ENCODE measurements at places on chromosomes 3 and 15.

- no peak for DNase-seq
Observed at GRCh38 chr3:172716476-172716875, 5.6 kb upstream of the NCEH1 start.

DNA sequence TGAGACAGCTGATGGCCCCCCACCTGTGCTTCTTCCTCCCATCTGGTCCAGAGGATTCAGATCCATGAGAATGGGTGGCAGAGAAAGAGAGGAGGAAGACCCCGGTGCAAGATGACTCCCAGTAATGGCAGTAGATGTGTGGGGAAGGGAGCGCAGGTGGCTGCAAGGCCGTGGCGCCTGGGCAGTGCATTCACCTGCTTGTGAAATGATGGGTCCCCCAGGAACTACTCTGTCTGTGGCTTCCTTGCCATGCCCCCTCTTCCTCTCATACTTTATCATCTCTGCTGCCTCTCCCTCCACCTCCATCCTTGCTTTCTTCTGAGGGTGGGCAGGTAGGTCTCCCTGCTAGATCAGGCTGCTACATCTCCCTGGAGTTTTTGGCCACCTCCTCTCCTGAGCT, 23.3 kb downstream of the ZNF710 start:
- no peak for DNase-seq

- DNase-seq, result no peak
Observed at GRCh38 chr3:178140531-178141304, 395.5 kb upstream of the KCNMB2 start.

DNA sequence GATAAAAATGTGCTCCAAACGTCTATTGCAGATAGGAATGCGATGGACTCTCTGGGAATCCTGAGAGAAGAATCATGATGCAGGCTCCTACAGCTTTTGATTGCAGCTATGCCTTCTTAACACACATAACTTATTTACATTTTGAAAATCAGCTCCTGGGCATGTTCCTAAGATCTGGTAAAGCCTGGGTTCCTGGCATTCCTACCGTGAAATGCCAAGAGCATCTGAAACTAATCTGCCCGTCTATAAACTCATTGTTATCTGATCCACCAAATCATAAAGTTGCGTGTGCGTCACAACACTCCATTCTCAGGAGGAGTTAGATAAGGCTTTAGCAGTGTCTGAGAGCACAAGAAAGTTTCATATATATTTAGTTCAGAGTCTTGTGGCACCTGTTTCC, 79.0 kb upstream of the VGLL3 start:
- DNase-seq, result no peak

- no peak for DNase-seq
Observed at GRCh38 chr3:40731445-40731844, 206.7 kb downstream of the ZNF621 start.

GRCh38 chr3:69763458-69763857, 24.2 kb downstream of the MITF start:
- DNase-seq, result no peak

- DNase-seq, result no peak
Observed at GRCh38 chr3:129586746-129587430, 19.6 kb downstream of the PLXND1 start.

GRCh38 chr15:31077941-31078340, 23.6 kb downstream of the TRPM1 start:
- no peak for DNase-seq

DNA sequence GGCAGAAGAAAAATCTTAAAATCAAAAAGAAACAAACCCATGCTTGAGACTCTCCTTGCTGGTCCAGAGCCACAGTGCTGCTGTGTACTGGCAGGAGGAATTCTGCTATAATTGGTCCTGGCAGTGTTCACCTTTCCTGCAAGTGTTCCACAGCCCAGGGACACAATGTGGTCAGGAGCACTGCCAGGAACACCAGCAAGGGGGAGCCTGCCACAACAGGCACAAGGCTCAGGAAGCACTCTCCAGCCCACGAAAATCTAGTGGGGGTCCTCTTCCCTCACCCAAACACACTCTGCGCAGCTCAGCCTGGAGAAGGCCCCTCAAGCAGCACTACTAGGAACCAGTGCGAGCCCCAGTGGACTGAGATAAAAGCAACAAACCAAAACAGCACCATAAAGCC, 92.9 kb downstream of the UBE3A start:
- DNase-seq, result no peak

GRCh38 chr3:63689285-63689684, 36.8 kb downstream of the SNTN start:
- DNase-seq, result no peak

- no peak for DNase-seq
Observed at GRCh38 chr3:121063628-121064027, 155.6 kb downstream of the STXBP5L start.

- DNase-seq, result no peak
Observed at GRCh38 chr3:102124704-102125103, 275.4 kb downstream of the NFKBIZ start.

GRCh38 chr15:65334586-65335231, 30.2 kb downstream of the RNU5B-1 start:
- no peak for DNase-seq

GRCh38 chr3:22414239-22414638, 663.2 kb upstream of the ZNF385D start:
- no peak for DNase-seq

- DNase-seq, result no peak
Observed at GRCh38 chr15:59894835-59895234, 109.3 kb upstream of the FOXB1 start.

DNA sequence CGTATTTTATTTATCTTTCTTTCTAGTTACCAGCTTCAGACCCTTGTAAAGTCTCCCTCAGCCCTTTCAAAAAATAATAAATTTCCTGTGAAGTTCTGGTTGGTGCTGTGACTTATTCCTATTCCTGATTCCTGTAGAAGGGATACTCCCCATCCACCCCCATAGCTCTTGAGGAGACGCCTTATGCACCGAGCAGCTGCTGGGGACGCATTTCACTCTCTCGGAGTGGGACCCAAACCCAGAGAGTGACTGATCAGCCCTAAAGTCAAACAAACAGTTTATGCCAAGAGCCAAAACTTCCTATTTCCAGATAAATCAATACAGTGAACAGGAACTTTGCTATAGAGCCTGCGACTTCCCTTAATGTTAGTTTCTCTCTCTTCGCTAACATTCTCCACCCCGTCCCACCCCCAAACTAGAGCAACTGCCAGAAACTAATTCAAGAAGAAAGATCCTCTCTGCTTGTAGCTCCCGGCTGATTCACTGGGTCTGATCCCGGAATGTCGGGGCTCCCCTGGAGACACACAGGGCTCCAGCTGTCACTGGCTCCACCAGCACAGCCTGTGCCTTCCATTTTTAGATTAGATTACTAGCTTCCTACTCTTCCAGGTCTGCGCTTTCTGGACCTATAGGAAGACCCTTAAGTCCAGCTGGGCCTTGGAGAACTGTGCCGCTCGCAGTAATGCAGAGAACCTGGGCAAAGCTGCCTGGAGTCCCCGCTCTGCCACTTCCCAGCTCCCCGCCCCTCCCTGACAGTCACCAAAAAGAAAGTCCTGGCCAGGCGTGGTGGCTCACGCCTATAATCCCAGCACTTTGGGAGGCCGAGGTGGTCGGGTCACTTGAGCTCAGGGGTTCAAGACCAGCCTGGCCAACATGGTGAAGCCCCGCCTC, 45.2 kb downstream of the KLHL25 start:
- DNase-seq, result no peak

DNA sequence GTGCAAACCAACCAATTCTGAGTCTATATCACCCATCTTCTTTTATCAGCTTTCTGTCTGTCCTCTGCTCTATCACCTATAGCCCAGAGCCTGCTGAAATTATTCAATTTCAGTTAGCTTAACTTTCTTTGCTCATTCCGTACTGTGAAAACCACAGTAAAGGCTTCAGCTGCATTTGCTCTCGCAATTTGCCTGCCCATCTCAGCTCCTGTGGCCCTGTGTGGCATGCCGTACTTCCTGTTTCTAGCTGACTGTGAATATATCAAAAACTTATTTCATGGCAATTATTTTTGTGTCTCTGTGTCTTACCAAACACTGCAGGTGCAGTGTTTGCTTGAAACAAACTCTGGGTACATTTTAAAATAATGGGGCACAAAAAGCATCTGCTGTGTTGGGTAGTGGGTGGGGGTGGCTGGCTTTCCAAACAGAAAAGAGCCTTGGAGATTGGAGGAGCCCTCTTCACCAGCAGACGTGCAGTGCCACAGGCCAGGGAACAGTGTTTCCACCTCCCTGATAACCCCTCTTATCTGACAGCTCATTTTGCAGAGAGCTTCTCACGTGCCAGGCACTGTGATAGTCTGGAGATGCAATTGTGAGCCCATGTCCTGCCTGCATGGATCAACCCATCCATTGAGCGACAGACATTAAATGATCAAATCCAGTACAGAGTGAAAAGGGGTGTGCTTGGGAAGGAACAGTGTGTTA, 45.2 kb downstream of the GASK1A start:
- DNase-seq, result no peak

DNA sequence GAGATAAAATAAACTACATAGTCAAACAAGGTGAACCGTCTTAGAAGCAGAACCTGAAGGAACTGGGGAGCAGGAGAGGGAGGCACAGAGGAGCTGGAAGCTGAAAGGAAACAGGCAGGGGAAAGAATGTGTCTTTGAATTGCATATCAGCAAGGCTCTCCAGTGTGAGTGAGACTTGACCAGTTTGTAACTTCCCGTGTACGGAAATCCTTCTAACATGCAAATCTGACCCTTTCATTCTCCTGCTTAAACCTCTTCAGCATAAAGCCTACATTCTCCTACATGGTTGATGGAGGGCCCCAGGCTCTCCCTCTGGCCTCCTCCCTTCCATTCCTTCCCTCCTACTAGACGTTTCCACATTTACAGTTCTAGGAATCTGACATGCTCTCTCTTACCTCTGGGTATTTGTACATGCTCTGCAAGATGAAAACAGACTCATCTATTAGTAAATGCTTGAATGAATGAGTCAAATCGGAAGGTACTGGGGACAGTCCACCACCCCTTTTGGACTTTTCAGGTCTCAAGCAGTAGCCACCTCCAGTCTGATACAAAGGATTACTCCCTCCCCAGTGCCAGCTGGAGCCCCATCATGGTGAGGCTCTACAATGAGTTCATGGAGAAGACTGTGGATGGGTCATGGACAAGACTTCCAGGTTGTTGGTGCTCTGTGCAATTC, 6.1 kb upstream of the SLC25A38 start:
- no peak for DNase-seq

- peak; percentile 75 for DNase-seq
Observed at GRCh38 chr3:46065294-46065705, 38.0 kb upstream of the XCR1 start.

DNA sequence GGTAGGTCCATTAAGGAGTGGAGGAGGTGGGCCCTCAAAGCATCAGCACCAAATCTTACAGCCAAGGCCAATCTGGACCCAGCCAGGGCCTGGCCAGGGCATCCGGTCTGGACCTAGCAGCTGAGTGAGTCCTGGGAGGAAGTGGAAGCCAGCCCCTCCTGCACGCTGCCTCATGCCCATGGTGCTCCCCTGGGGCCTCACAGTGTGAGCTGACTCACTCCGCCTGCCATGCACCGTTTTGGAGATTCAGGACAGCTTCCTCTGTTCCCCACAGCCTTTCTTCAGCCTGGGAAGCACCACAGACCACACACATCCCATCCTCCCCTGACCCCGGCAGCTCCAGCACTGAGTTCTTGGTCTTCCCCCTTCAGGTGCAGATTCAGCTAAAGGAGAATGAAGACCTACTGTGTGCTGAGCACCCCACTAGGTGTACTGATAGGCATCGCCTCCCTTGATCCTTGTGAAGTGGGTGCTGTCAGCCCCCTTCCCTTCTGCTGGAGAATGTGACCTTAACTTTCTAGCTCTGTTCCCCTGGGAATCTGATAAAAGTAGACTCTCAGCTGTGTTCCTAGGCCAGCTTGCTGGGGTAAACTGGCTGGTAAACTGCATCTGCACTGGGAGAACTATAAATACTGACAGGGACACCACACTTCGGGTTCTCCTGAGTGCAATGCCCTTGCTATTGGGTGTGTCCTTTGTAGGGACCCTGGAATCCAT, 36.8 kb upstream of the SEC13 start:
- DNase-seq, result no peak

DNA sequence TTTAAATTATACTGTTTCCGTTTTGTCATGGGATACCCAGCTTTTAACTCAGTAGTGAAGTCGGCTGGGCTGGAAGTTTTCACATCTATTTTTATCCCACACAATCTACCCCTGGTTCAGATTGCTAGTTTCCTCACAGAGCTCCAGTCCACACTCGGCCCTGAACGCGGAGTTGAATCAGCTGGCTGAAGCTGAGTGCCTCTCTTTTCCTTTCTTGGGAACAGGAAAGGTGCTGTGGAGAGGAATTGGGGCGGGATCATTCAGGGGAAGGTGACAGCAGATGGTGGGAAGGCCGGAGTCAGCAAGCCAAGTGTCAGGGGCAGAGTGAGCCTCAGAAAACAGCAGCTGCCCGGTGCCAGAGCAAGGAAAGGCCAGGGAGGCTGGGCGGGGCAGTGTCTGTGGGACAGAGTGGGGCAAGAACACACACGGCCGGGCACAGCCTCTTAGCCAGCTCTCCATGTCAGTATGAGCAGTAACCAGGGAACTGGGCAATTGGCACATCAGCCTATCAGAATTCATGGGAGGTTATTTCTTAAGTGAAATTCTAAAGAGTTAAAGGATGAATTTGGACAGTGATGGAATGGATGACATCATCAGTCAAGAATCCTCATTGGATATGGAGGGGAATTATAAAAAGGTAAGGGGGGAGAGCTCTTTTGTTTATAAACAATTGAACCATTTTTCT, 135.7 kb upstream of the IL12A start:
- DNase-seq, result no peak

DNA sequence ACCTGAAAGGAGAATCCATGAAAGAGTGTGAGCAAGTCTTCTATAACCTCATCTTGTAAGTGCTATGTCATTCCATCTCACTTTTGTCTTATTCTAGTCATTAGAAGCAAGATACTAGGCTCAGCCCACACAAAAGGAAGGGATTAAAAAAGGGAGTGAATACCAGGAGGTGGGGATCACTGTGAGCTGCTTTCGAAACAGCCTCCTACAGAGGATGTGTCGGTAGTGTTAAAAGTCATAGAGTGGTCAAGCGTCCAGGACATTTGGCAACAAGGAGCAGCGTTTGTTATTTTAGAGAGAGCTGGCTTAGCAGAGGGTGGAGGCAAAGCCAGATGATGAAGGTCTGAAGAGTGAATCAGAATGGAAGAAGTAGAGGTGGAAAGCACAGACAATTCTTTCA, 11.7 kb upstream of the ZNF148 start:
- no peak for DNase-seq

- DNase-seq, result no peak
Observed at GRCh38 chr3:151372063-151372820, 12.3 kb downstream of the P2RY12 start.

All from activated T-cell treated with anti-CD3 and anti-CD28 coated beads for 24 hours (primary cell).